H1 (cell line): ENCODE measurements at places on chromosomes 13 and 19. TPM values are rescaled to one million over a fixed set of nuclear protein-coding genes. Genes with fewer than 3 reads are reported as not detected.
A peak's percentile ranks its signal among the peaks of the same experiment; 100 is the strongest.

GRCh38 chr19:5036698-5037563 is 68.0 kb downstream of the KDM4B start:
- no peaks in the 10 kb centered on the region for H3K27me3 ChIP-seq
- H3K27ac ChIP-seq: no peak overlapping the region
- H3K36me3 ChIP-seq: peaks cover 25% of the 10 kb centered on the region
- H3K4me3 ChIP-seq: no peak overlapping the region
- H3K4me1 ChIP-seq: no peaks in the 10 kb centered on the region

DNA sequence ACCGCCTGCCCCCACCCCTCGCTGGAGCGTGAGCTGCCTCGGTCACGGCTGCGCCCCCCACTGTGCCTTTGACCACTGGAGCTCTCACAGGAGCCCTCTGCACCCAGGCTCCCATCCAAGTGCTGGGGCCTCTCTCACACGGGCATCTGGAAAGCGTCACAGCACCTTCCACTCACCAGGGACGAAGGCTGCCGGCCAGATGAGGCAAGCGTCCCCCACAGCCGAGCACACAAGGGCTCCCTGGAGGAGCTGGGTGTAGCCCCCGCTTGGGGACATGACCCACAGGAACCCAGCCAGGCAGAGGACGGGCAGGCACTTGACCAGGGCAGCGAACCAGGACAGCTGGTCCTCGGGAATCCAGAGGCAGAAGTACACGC is 560 bp downstream of the TMEM86B start:
- no peaks in the 10 kb centered on the region for H3K4me1 ChIP-seq
- no peak overlapping the region for H3K27ac ChIP-seq
- H3K36me3 ChIP-seq: peaks cover 14% of the 10 kb centered on the region
- no peak for DNase-seq

DNA sequence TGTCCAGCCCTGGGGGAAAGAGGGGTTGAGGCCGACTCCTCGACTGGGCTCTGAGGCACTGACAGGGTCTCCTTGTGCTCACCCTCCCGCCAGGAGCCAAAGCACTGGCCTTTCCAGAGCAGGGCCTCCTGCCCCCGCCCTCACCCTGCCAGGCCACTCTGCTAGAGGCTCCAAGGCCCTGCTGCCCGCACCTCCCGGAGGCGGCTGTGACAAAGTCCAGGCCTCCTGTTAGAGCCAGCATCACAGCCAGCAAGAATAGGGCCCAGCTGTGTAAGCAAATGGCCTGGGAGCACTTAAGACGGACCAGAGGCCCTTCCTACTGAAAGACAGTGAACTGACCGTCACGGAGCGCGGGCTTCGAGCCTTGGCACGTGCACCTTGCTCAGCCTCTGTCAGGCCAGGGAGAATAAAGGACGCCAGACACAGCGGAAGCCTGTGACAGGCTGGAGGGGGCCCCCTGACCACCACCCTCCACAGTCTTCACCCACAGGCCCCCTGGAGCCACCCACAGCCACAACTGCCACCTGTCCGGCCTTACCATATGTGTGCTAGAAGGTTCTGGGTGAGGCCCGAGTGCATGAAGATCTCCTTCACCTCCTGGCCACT is 50.9 kb downstream of the EPS15L1 start:
- no peaks in the 10 kb centered on the region for H3K27me3 ChIP-seq
- peaks cover 28% of the 10 kb centered on the region for H3K36me3 ChIP-seq
- H3K27ac ChIP-seq: no peak overlapping the region
- no peaks in the 10 kb centered on the region for H3K4me1 ChIP-seq
- no peak overlapping the region for H3K4me3 ChIP-seq
- DNase-seq: no peak

- no peak overlapping the region for H3K4me3 ChIP-seq
- H3K36me3 ChIP-seq: peaks cover 49% of the 10 kb centered on the region
- no peak for DNase-seq
- H3K27ac ChIP-seq: no peak overlapping the region
- no peaks in the 10 kb centered on the region for H3K4me1 ChIP-seq
These were observed 9.1 kb upstream of the EPHX3 start for GRCh38 chr19:15241259-15241910.

DNA sequence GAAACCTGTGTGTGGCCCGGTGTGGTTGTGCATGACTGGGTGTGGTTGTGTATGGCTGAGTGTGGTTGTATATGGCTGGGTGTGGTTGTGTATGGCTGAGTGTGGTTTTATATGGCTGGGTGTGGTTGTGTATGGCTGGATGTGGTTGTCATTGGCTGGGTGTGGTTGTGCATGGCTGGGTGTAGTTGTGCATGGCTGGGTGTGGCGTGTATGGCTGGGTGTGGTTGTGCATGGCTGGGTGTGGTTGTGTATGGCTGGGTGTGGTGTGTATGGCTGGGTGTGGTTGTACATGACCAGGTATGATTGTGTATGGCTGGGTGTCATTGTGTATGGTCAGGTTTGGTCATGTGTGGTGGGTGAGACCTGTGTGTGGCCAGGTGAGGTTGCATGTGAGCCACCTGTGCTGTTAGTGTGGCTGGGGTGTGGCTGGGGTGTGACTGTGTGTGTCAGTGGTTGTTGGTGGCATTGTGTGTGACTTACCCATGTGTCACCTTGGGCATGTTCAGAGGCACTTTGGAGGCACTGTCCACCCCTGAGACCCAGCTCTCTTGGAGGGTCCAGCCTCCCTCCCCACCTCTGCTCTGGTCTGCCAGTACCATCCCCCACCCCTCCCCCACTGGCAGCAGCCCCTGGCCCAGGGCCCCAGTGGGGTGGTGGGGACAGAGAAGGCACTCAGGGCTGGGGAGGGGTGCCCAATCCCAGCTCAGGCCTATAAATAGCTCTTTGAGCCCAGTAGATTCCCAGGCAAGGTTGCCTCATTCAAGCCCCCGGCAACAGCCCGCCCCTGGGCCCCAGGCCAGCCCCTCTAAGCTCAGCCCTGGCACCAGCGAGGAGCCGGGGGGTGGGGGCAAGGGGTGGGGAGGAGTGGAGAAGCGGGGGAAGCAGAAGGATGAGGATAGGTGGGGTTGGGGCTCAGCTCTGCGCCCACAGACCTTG is 3.9 kb upstream of the NCAN start:
- H3K4me1 ChIP-seq: peaks cover 6% of the 10 kb centered on the region
- no peak for DNase-seq
- no peak overlapping the region for H3K4me3 ChIP-seq
- no peaks in the 10 kb centered on the region for H3K36me3 ChIP-seq
- peaks cover 60% of the 10 kb centered on the region for H3K27me3 ChIP-seq
- H3K27ac ChIP-seq: no peak overlapping the region

DNA sequence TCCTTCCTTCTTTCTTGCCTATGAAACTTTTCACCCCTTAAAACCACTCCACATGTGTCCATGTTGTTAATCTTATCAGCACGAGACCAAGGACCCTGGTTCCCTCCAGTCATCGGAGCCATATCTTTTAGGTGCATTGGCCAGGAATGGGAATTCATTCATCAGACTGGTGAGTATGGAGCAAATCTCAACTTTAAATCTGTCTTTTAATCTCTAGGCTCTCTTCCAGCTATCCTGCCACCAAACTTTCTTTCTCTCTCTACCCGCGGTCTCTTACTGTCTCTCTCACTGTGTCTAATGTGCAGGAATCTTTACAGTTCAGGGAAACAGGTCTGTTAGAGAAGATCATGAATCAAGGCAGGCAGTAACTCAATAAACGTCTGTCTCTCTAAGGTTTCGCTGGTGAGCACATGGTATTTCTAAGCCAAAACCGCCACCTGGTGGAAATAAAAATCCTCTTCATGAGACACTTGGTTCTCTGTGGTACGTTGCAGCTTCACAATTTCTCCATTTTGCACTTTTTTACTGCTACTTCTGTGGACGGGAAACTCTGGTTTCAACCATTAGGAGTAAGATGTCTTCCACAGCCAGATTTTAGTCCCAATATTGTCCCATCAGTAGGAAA is 16.1 kb downstream of the LGALS16 start:
- no peak overlapping the region for H3K27ac ChIP-seq
- no peaks in the 10 kb centered on the region for H3K36me3 ChIP-seq
- no peak overlapping the region for H3K4me3 ChIP-seq
- peak; percentile 50 for DNase-seq

DNA sequence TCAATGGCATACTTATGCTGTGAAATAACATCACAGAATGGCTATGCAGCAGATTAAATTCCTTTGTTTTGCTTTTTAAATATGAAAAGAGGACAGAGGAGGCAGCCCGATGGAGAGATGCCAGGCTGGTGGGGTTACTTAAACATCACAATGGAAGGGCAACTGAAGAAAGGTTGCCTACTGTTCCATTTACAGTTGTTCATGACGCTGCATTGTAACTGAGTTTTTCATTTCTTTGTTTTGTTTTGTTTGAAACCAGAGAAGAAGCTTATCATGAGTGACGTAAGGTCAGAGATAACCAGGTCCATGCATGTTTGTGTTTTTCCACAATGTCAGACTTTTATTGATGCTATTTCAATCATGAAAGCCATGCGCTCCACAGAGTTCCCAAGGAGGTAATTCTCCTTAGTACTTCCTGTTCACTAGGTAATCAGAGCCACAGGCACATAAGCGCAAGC is 273.8 kb downstream of the LHFPL6 start:
- H3K4me3 ChIP-seq: no peak overlapping the region
- peaks cover 15% of the 10 kb centered on the region for H3K4me1 ChIP-seq
- H3K36me3 ChIP-seq: no peaks in the 10 kb centered on the region

DNA sequence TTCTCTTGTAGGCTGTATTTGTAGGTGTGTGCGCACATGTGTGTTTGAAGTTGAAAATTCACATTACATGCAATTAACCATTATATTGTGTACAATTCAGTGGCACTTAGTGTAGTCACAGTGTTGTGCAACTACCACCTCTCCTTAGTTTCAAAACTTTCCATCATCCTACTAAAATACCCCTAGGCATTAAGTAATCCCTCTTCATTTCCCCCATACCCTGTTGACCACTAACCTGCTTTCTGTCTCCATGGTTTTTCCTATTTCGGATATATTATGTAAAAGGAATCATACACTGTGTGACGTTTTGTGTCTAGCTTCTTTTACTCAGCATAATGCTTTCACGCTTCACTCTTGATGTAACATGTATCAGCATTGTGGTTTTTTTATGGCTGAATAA is 16.1 kb downstream of the LSM14A start:
- H3K4me3 ChIP-seq: no peak overlapping the region
- DNase-seq: no peak

DNA sequence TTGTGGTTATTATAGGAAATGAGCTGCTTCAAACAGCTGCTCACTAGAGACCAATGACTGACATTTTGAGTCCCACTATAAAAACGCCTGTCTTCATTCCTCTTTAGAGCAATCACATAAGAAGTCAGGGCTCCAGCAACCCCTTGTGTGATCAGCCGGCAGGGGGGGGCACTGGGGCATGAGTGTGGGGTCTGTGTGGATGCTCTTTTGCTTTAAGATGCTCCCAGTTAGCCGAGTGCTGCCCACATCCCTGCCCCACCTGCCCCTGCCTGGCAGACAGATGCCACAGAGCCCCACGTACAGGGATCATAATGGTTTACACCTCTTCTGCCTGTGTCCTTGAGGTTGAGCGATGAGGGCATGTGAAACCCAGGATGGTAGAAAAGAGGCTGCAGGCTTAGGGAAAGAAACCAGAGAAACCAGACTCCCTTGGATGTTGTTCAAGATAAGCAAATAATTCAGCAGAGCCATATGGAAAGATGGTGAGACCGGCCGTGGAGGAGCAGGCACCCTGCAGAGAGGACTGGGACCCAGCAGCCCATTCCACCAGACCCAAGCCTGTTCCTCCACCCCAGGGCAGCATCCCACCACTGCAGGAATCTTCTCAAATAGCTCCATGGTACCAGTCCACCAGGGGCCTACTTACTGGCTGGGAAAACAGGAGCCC is 55.4 kb downstream of the CHST8 start:
- no peak overlapping the region for H3K27ac ChIP-seq
- no peak overlapping the region for H3K4me3 ChIP-seq
- H3K36me3 ChIP-seq: no peaks in the 10 kb centered on the region
- no peaks in the 10 kb centered on the region for H3K4me1 ChIP-seq
- no peaks in the 10 kb centered on the region for H3K27me3 ChIP-seq

- no peaks in the 10 kb centered on the region for H3K36me3 ChIP-seq
- H3K27me3 ChIP-seq: no peaks in the 10 kb centered on the region
- H3K27ac ChIP-seq: no peak overlapping the region
- DNase-seq: no peak
- no peaks in the 10 kb centered on the region; the same call in 1 of the 2 replicates for H3K4me1 ChIP-seq
These were observed 20.1 kb downstream of the ZSCAN5A start for GRCh38 chr19:56294549-56294948.

GRCh38 chr13:28355822-28356371 is 139.0 kb downstream of the FLT1 start:
- H3K4me1 ChIP-seq: no peaks in the 10 kb centered on the region
- no peak overlapping the region for H3K4me3 ChIP-seq
- no peak for DNase-seq

Gene C13orf42
- 9.9 and 11.7 TPM in 2 replicates for total RNA-seq

Gene ZNF433
- 1.4 and 1.8 TPM in 2 replicates for total RNA-seq

Gene SHD
- total RNA-seq: 5.8 and 7.3 TPM in 2 replicates
